ENCODE measurements at places on chromosomes 5 and 9.

- no peak for DNase-seq
Observed at GRCh38 chr5:56917534-56917933, 8.1 kb downstream of the SETD9 start.

- DNase-seq: no peak
Observed at GRCh38 chr5:101955891-101956290, 340.2 kb downstream of the SLCO4C1 start.

- no peak for DNase-seq
Observed at GRCh38 chr9:794386-794785, 47.1 kb upstream of the DMRT1 start.

- peak; percentile 67 for DNase-seq
Observed at GRCh38 chr9:81789721-81790120, 100.4 kb upstream of the TLE1 start.

All from fibroblast of pulmonary artery (primary cell).